Ovary (tissue), 10 donors: ENCODE measurements at places on chromosomes 1 and 21.

DNA sequence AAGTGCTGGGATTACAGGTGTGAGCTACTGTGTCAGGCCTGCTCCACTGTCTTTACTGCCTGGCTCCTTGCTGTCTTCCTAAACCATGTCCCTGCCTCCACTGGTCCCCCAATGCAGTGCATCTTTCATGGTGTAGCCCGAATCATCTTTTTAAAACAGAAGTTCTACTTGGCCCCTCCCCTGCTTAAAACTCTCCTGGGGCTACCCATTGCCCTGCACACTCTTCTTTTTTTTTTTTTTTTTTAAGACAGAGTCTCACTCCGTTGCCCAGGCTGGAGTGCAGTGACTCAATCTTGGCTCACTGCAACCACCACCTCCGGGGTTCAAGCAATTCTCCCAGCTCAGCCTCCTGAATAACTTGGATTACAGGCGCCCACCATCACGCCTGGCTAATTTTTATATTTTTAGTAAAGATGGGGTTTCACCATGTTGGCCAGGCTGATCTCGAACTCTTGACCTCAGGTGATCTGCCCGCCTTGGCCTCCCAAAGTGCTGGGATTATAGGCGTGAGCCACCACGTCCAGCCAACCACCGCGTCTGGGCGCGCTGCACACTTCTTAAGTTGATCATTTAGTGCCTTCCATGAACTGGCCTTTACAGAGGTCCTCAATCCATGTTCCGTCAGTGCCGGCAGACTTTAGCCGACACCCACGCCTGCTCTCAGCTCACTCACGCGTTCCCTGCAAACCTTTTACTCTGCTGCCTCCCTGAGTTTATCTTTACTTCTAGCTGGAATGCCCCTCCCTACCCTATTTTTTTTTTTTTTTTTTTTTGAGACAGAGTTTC, 2.4 kb downstream of the FCN3 start:
- DNase-seq, result no peak

DNA sequence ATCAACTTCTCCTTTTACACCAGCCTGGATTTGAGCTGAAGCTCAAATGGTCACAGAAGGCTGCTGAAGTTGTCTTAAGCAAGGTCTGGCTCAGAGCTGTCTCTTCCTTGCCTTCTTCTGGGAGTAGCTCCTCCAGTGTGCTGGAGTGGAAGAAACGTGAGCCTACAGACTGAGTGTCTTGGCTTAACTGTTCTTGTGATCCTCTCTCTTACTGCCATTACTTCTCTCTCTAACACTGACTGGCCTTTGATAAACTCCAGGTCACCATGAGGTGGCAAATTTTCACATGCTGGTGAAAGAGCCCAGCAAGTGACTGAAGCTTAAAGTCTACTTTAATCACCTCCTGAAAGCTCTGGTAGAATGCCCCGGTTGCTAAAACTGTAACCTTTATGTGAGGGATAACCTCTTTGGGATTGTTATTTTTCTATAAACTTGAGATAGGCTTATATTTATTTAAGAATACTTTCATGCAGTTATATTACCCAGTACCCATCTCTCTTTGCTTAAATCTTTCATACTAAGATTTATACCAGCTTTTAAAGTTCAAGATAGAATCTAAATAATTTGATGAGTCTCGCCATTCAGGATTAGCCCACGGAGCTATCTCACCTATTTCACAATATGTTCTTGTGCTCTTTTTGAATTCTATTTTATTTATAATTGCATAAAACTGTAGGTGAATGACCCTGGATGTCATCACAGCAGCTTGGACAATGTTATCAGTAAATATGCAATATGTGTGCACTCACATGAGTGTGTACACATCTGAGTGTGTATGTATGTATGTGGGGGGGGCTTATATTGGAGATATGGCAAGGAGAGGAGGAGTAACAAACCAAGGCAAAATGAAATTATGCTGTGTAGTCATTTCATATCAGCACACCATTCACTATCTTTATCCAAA, 924.0 kb downstream of the LTN1 start:
- DNase-seq, result no peak

GRCh38 chr1:90957497-90957896, 64.3 kb downstream of the ZNF644 start:
- no peak for DNase-seq

GRCh38 chr1:207991583-207992026, 80.7 kb upstream of the CD34 start:
- DNase-seq, result no peak

- DNase-seq, result no peak
Measured at GRCh38 chr1:39142401-39143060, 62.0 kb upstream of the MACF1 start.

DNA sequence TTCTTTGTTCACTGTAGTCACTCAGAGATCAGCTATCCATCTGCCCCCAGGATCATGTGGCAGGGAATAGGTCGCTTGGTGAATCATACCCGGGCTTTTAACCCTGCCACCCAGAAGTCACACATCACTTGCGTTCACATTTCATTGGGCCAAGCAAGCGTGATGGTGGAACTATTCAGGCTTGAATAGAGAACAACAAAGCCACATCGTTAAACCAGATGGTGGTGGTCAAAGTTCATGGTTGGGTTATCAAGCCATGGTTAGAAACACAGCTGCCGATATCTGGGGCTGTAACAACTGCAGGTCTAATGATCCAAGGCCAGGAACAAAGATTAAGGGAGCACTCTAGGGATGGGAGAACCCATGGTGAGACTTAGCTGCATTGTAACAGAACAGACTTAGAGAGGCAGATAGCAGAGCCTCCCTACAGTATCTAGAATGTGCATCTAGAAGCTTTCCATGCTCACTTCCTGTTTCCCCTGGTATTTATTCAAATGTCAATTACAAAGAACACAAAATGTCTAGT, 40.0 kb upstream of the PTPRC start:
- DNase-seq, result no peak

DNA sequence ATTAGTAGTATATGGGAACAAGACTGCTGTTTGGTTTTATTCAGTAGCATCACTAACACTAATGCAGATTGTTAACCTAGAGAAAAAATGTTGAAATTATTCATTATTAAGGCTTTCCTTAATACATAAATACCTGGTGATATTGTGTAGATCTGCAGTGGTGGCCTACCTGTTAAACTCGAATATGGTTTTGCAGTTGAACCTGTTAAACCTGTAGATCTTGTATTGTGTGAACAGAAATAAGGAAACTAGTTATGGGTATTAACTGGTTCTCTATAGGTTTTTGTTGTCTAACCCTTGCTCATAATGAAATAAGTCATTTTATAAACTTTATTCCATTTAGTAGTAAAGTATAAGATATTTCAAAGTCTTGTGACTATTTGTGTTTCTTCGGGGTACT, 23.9 kb downstream of the PKN2 start:
- DNase-seq, result no peak

DNA sequence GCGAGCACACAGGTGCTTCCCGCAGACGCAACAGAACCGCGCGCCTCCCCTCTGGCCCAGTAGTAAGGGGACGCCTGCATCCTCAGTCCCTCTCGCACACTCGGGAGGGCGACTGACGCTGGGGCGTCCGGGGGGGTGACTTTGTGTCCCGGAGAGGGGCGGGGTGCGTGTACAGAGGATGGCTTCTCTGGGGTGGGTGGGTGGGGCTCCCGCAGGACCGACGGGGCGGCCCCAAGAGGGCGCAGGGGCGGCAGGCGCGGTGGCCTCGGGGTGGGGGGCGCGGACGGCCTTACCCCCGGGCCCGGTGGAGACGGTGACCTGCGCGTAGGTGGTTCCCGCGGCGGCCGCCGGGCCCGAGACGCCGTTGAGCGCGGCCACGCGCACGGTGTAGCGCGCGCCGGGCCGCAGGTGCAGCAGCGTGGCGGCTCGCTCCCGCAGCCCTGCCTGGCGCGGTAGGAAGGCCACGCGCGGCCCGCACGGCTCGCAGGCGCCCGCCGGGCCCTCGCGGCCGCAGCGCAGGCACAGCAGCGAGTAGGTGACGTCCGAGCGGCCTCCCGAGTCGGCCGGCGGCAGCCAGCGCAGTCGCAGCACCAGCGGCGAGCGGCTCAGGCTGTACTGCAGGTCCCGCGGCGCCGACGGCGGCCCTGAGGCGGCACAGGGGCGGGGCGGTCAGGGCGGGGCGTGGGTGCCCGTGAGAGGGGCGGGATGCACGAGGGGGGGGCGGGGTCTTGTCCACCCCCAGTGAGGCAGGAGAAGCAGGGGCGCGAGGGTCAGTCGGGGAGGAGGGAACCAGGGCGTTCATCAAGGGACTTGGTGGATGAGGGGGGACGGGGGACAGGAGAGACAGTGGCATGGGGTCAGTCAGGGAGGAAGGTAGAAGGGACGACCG, 12.1 kb downstream of the EPHA10 start:
- no peak for DNase-seq

- DNase-seq, result no peak
Measured at GRCh38 chr1:48679859-48680258, 96.8 kb downstream of the BEND5 start.

DNA sequence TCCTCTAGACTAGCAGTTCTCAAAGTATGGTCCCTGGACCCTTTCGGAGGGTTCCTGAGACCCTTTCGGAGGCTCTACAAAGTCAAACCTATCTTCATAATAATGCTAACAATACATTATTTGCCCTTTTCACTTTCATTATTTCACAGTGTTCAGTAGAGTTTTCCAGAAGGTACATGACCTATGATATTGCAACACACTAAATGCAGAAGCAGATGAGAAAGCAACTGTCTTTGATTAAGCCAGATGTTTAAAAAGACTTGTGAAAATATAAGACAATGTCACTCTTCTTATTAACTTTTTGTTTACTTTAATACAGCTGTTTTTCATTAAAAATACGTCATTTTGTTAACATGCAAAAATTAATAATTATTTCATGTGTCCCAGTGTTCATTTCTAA, 5.8 kb downstream of the KCNJ10 start:
- DNase-seq, result no peak

- DNase-seq, result no peak
Measured at GRCh38 chr21:39182484-39183271, 573 bp downstream of the PSMG1 start.

- no peak for DNase-seq
Measured at GRCh38 chr1:108042610-108043009, 77.6 kb upstream of the VAV3 start.

GRCh38 chr1:94560333-94560732, 18.8 kb upstream of the F3 start:
- DNase-seq, result no peak

- DNase-seq, result no peak
Measured at GRCh38 chr1:19957779-19958178, 21.6 kb downstream of the PLA2G2A start.

GRCh38 chr21:14675774-14676530, 129.8 kb upstream of the SAMSN1 start:
- DNase-seq, result no peak

DNA sequence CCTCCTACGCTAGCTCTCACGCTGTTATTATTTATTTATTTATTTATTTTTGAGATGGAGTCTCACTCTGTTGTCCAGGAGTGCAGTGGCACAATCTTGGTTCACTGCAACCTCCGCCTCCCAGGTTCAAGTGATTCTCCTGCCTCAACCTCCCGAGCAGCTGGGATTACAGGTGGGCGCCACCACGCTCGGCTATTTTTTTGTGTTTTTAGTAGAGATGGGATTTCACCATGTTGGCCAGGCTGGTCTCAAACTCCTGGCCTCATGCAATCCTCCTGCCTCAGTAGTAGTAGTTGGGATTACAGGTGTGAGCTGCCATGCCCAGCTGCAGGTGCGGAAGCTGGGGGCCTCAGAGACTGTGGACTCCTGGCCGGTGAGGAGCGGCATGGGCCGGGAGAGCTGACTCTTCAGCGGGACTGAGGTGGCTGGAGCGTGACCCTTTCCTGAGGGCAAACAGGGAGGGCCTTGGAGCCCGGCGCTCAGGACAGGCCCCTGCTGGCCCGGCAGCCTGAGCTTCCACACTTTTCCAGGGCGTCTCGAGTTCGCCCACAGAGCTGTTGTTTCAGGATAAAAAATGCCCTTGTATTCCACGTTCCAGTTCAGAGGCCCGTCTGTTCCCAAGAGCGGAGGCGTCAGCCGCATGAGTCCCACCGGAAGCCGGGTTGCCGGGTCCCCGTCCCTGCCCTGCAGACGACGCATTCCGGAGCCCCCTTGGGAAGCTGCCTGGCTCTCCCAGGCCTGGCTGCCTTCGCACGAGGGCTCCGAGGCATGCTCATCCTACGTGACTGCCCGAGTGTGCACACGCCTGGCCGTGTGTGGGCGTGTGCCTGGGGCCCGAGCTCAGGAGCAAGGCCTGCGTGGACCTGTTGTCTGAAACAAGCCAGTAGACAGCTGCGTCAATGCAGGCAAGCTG, 126.2 kb downstream of the SIK1 start:
- no peak for DNase-seq

GRCh38 chr1:151504759-151505158, 6.4 kb upstream of the CGN start:
- DNase-seq, result no peak

GRCh38 chr21:28640326-28640725, 352.4 kb downstream of the LTN1 start:
- no peak for DNase-seq

DNA sequence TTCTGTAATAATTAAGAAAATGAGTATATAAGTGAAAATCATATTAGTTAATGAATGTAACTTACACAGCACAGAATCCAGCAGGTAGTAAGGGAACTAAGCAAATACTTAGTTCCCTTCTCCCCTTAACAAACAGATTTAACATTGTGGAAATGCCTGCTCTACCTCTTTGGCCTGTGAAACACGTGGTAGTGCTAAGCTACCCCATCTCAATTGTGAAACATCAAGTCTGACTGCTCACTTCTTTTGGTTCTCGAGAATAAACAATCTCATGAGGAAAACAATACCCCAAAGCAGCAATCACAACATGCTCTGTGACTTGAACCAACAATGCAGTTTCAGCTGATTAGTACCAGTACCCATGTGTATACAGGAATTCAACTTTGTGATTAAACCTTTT, 4.7 kb downstream of the MYSM1 start:
- no peak for DNase-seq

- DNase-seq, result peak; percentile 14
Measured at GRCh38 chr1:228408869-228409805, 2.5 kb upstream of the TRIM11 start.

GRCh38 chr1:211328084-211328694, 1.6 kb downstream of the TRAF5 start:
- DNase-seq, result no peak

- peak; percentile 94 for DNase-seq
Measured at GRCh38 chr21:36989699-36990507, 16.6 kb upstream of the RIPPLY3 start.

- no peak for DNase-seq
Measured at GRCh38 chr1:76919085-76919484, 51.8 kb downstream of the ST6GALNAC5 start.

DNA sequence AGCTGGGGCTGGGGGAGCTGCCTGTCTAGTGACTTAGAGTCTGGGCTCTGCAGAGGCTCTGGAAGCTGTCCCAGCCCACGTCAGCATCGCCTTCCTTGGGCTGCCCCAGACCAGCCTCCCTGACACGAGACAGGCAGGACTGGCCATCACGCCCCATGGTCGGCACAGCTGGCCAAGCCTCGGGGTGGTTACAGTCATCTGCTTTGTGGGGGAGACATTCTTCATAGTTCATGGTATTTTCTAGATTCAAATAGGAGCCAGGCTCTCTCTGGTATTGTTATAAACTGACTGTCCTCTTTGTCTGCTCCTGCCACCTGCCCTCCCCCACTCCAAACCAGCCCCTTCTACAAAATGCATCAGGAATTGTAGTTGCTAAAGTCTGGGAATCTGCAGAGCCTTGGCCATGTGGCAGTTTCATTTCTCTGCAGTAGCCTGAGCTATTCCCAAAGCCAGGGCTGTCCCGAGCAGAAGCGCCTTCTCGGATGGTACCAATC, 29.4 kb downstream of the OLFML2B start:
- DNase-seq, result no peak
